Type B pancreatic cell (in vitro differentiated cells): ENCODE measurements at places on chromosomes 16 and 17. TPM values are rescaled to one million over a fixed set of nuclear protein-coding genes. Genes with fewer than 3 reads are reported as not detected.

DNA sequence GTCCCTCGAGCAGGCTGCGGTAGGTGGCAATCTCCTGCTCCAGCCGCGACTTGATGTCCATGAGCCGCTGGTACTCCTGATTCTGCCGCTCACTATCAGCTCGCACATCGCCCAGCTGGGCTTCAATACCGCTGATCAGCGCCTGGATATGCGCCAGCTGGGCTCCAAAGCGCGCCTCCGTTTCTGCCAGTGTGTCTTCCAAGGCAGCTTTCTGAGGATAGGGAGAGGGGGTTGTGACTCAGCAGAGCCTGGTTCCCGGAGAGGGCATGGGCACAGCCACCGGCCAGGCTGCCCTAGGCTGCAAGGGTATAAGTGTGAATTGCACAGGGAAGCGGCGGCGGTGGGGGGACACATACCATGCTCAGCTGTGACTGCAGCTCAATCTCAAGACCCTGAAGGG, 4.3 kb downstream of the KRT19 start:
- peaks cover 28% of the 10 kb centered on the region for H3K4me1 ChIP-seq
- H3K36me3 ChIP-seq, result peaks cover 21% of the 10 kb centered on the region
- peak overlapping the region; percentile 89 for H3K4me3 ChIP-seq

Gene DHRS7C
- total RNA-seq, result not detected in 2 replicates

Gene ALOX15B
- total RNA-seq, result not detected in 2 replicates

DNA sequence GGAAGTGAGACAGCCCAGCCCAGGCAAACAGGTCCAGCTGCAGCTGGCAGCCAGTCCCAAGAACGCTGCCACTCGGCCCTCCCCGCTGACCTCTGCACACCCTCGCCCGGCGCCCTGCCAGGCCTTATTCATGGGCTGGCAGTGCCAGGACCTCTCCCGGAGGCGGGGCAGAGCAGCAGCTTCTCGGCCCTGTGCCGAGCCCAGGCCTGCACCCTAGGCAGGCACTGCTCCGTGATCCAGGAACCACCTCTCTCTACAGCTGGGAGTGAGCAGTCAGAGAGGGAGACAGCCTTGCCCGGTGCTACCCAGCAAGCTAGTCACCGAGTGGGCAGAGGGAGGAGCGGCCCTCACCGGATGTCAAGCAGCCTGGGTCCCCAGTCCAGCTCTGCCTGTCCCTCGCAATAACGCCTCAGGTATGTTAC, 79.9 kb upstream of the CBX4 start:
- H3K27ac ChIP-seq, result peak overlapping the region; percentile 23
- H3K4me1 ChIP-seq, result peaks cover 22% of the 10 kb centered on the region
- H3K4me3 ChIP-seq, result no peak overlapping the region
- no peak for DNase-seq
- H3K36me3 ChIP-seq, result no peaks in the 10 kb centered on the region
- peaks cover 3% of the 10 kb centered on the region for H3K27me3 ChIP-seq

- no peaks in the 10 kb centered on the region for H3K36me3 ChIP-seq
- peak overlapping the region; percentile 63 for H3K4me3 ChIP-seq
- H3K27ac ChIP-seq, result peak overlapping the region; percentile 39
- H3K4me1 ChIP-seq, result peaks cover 25% of the 10 kb centered on the region
These were observed 6.1 kb downstream of the GJD3 start for GRCh38 chr17:40358323-40359038.

DNA sequence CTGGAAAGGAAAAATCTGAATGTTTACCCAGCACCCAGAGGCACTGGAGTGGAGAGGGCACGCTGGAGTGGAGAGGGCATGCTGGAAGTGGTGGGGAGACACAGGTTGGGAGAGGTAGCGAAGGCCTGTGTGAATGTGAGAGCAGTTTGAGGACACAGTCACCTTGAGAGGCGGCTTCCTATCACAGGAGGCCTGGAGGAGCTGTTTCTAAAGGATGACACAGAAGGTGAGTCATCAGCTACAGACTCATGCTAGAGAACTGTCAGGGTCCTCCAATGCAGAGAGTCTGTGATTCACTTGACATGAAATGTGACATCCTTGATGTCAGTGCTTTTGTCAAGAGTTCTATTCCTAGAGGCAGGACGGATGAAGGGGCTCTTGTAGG, 13.8 kb downstream of the CTRL start:
- H3K4me1 ChIP-seq, result peaks cover 11% of the 10 kb centered on the region
- H3K4me3 ChIP-seq, result no peak overlapping the region
- DNase-seq, result no peak
- H3K27me3 ChIP-seq, result no peaks in the 10 kb centered on the region
- H3K27ac ChIP-seq, result peak overlapping the region; percentile 63

- no peak overlapping the region for H3K4me3 ChIP-seq
- peaks cover 8% of the 10 kb centered on the region for H3K36me3 ChIP-seq
- DNase-seq, result no peak
- H3K27me3 ChIP-seq, result no peaks in the 10 kb centered on the region
These were observed 33.3 kb downstream of the GLG1 start for GRCh38 chr16:74573622-74574021.

DNA sequence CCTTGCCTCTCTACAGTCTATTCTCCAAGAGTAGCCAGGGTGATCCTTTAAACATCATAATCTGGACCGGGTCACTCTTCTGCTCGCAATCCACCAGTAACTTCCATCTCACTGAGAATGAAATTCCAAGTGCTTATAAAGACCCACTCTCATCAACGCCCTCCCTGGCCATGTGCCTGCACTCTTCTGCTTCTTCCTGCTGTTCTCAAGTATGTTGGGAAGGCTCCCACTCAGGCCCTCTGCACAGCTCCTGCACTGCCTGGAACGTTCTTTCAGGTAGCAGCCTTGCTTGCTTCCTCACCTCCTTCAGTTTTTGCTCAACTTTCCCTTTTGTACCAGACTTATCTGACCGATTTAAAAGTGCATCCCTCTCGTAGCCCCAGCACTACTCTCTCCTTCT, 44.4 kb downstream of the BRD7 start:
- no peak for DNase-seq
- no peaks in the 10 kb centered on the region for H3K27me3 ChIP-seq

DNA sequence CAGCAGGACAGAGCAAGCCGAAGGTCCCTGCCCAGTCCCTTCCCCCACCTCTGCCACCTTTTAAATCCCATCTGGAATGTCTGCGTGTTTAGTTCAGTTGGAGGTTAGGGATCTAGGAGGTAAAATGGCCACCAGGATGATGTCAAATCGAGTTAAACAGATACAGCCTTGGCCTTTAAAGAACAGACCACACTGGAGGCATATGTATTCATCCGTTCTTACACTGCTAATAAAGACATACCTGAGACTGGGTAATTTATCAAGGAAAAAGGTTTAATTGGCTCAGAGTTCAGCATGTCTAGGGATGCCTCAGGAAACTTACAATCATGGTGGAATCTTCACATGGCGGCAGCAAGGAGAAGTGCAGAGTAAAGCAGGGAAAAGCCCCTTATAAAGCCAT, 167.8 kb upstream of the CACNG5 start:
- no peak overlapping the region for H3K4me3 ChIP-seq
- H3K4me1 ChIP-seq, result no peaks in the 10 kb centered on the region
- peaks cover 8% of the 10 kb centered on the region for H3K27me3 ChIP-seq
- no peak for DNase-seq
- H3K36me3 ChIP-seq, result no peaks in the 10 kb centered on the region
- no peak overlapping the region for H3K27ac ChIP-seq

DNA sequence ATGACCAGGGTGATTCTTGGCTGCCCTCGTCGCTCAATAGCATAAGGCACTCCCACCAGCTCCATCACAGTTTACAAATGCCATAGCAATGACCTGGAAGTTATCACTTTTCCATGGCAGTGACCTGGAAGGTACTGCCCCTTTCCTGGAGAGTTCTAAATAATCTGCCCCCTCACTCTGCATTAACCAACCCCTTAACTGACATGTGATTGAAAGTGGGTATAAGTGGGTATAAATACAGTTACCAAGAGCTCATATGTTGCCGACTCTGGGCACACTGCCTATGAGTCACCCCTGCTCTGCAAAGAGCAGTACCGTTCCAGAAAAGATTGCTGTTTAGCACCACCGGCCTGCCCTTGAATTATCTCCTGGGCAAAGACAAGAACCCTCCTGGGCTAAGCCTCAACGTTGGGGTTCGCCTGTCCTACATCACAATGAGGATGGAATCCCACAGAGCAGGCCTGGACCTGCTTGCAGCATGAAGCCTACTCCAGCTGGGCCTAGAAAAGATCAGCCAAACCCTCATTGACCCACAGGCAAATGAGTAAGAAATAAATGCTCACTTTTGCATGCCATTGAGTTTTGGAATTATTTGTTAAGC, 95.2 kb upstream of the SEC14L1 start:
- DNase-seq, result no peak
- peaks cover 6% of the 10 kb centered on the region for H3K27me3 ChIP-seq
- no peaks in the 10 kb centered on the region for H3K36me3 ChIP-seq

Gene DNASE1L2
- 0.57 and 2.6 TPM in 2 replicates for total RNA-seq

GRCh38 chr17:65368341-65368740, 193.1 kb downstream of the AXIN2 start:
- H3K27ac ChIP-seq, result no peak overlapping the region
- peak; percentile 45 for DNase-seq
- no peak overlapping the region for H3K4me3 ChIP-seq
- H3K36me3 ChIP-seq, result peaks cover 3% of the 10 kb centered on the region

Gene KRT20
- 13.0 and 41.9 TPM in 2 replicates for total RNA-seq

GRCh38 chr16:85296859-85297660, 184.8 kb upstream of the CIBAR2 start:
- DNase-seq, result no peak
- no peak overlapping the region for H3K4me3 ChIP-seq

Gene SLFN12
- total RNA-seq, result 5.2 and 6.6 TPM in 2 replicates

DNA sequence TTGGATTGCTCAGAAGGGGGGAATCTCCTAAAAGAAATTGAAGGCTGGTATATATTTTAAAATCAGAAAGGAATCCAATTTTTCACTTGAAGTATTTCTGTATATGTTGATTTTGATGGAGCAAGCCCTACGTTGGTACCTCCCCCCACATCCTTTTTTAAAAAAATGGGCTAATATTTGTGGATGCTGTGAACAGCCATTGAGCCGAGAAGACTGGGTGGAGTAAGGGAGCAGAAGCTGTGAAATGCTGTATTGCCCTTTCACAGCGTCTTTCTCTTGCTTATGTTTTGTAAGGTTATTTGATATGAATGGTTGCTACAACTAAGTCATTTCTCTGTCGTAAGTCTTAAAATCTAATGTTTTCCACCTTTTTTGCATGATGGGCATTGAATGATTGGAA, 2.3 kb downstream of the PAFAH1B1 start:
- H3K27ac ChIP-seq, result peak overlapping the region; percentile 97
- DNase-seq, result no peak
- peaks cover 27% of the 10 kb centered on the region for H3K4me1 ChIP-seq
- peaks cover 3% of the 10 kb centered on the region for H3K36me3 ChIP-seq

Gene PRM2
- not detected in 2 replicates for total RNA-seq
